ENCODE measurements at places on chromosomes 13 and 19. TPM values are rescaled to one million over a fixed set of nuclear protein-coding genes. Genes with fewer than 3 reads are reported as not detected.
A peak's percentile ranks its signal among the peaks of the same experiment; 100 is the strongest.

- no peak for DNase-seq
These were observed 23.4 kb downstream of the DOT1L start for GRCh38 chr19:2187159-2187558.

DNA sequence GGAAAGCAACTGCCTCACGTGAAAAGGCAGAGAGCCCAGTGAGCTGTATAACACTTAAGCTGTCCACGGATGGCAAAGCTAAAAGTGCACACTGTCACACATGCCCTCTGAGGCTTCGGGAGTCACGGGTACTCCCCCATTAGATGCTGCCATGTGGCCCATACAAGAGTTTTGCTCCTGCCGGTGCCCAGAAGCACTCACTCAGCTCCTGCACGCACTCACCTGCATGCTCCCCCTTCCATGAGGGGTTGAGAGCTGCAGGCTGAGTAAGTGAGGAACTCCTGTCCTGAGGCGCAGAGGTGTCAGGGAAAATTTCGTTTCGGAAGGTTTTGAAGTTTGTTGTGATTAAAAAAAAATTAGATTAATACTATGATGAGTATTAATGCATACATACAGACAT, 939.2 kb upstream of the ATXN8OS start:
- DNase-seq: no peak

- no peak for DNase-seq
These were observed 22.9 kb upstream of the POMP start for GRCh38 chr13:28636069-28636468.

GRCh38 chr19:32876919-32877285, 7.3 kb upstream of the SLC7A9 start:
- peak; percentile 19 for DNase-seq

- DNase-seq: no peak
These were observed 121.8 kb downstream of the URI1 start for GRCh38 chr19:30063650-30064347.

DNA sequence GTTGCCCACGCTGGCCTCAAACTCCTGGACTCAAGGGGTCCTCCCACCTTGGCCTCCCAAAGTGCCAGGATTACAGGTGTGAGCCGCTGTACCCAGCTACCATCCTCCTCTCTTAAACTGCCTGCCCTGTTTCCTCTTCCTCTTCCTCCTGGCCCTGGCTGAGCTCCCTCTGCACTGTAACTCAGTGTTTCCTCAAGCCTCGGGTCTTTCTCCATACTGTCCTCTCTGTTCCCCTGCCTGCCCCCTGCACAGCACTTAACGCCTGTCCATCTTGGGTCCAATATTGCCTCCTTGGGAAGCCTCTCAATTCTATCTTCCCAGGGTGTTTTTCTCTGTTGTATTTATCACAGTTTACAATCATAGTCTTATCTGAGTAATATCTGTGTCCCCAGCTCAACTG, 6.1 kb downstream of the LIPE start:
- DNase-seq: no peak

DNA sequence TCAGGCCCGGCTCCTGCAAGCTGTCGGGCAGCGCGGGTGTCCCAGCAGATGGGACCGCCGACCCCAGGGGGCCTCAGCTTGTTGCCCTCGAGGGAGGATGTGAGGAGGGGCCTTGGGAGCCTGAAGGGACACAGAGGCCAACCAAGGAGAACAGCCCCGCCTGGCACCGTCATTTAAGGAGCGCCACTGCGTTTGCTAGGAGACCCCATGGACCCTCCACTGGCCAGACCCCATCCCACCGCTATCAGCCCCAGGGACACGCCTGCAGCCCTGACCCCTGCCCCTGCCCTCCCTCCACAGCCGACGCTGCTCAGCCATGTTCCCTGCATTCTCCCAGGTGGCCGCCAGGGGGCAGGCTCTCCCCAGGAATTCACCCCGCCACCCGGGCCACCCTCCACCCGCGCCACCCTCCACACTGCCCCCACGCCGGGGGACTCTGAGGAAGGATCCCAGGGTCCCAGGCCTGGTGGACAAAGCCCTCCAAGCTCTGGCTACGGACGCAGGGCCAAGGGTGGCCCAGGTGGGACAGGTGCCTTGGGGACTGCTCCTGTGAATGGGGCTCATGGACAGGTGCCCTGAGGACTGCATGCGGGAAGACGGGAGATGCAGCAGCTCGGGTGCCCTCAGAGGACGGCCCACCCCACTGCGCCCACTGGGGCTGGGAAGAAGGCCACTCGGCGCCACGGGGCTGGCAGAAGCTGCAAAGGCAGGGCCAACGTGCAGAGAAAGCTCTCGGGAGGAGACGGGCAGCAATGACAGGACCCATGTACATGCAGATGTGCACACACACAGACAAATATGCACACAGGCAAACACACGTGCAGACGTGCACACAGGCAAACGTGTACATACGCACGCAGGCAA, 34.4 kb downstream of the PIP5K1C start:
- peak; percentile 84 for DNase-seq

DNA sequence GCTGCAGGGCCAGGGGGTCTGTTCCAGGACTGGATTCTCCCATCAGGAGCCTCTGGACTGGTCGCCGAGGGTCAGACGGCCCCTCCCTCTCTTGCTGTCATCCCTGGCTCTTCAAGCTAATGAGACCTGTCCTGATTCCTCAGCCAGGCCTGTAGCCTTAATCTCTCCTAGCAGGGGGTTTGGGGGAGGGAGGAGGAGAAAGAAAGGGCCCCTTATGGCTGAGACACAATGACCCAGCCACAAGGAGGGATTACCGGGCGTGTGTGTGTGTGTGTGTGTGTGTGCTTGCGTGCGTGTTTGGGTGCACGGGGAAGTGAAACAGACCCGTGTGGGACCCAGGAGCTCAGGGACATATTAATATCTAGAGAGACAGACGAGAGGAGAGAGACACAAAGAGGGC, 1.9 kb upstream of the CRX start:
- no peak for DNase-seq

- no peak for DNase-seq
These were observed 8.9 kb upstream of the DGKH start for GRCh38 chr13:42039457-42039945.

GRCh38 chr19:1884719-1885334, 469 bp downstream of the ABHD17A start:
- DNase-seq: no peak

GRCh38 chr13:30033681-30034457, 183.5 kb upstream of the UBL3 start:
- no peak for DNase-seq

DNA sequence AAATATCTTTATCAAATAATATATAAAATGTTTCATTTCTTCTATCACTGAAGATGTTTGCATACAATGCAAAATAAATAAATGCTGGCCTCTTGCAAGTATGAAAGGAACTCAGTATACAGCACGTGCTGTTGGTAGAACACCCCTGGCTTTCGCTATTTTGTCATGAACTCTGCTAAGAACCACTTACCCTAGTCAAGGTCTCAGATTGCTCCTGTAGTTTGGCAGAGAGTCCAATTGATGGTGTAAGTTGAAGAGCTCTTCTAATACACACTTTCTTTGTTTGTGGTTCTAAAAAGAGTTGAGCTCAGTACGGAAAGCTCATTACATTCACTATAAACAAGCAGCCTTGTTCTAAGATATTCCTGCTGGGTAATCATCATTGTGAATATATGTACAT, 1258.9 kb downstream of the EFNB2 start:
- no peak for DNase-seq

- no peak for DNase-seq
These were observed 155.0 kb downstream of the CYSLTR2 start for GRCh38 chr13:48808683-48809082.

DNA sequence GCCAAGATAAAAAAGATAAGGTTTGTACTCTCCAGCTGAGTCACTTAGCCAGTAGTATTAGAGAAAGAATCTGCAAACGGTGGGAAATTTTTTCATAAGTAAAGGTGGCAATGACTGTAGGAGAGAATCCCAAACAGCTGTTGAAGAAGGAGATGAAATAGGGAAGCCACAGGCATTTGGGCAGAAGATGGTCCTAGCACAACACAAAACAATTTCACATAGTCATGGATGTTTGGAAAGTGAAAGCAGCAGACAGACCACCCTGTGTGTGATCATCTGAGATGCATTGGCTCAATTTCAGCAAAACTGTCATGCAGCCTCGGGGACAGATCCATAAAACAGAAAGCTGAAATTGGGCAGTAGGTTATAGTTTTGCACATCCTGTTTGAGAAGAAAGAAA, 2832.4 kb downstream of the PCDH9 start:
- DNase-seq: no peak

GRCh38 chr13:114298866-114299265, 15.4 kb upstream of the CHAMP1 start:
- no peak for DNase-seq

- DNase-seq: no peak
These were observed 85.2 kb upstream of the SPATA13 start for GRCh38 chr13:24075137-24075975.

GRCh38 chr19:52691737-52692136, 43.1 kb downstream of the ZNF611 start:
- no peak for DNase-seq

- no peak for DNase-seq
These were observed 87.0 kb downstream of the MAB21L1 start for GRCh38 chr13:35389535-35389934.

DNA sequence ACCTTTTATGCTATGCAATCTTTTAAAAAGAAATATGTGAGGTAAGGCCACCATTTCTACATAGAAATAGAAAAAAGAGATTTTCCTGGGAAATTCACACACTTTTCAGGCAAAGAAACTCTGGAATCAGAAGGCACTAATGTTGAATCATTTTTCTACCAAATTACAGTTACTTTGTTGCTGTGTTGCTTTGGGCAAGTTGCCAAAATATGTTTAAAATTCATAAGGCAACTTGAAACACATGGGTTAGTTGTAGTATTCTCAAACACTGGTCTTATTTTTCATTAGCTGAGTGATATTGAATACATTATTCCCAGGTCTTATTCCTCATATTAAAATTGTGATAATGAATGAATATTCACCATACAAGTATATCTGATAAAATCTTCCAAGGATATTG, 195.0 kb upstream of the SLITRK1 start:
- DNase-seq: no peak

- peak; percentile 80 for DNase-seq
These were observed at the start of gene TMEM91 for GRCh38 chr19:41376241-41376997. Gene TMEM91 (plus strand): TSS chr19:41376533. CDS start chr19:41378310, 1,777 bp downstream.

- DNase-seq: no peak
These were observed 144.4 kb downstream of the KCNRG start for GRCh38 chr13:50159607-50160006.

GRCh38 chr13:105996391-105997025, 539.0 kb downstream of the EFNB2 start:
- DNase-seq: no peak

GRCh38 chr13:105035092-105035491, 1500.4 kb downstream of the EFNB2 start:
- no peak for DNase-seq

GRCh38 chr13:33096886-33097605, 80.8 kb downstream of the KL start:
- no peak for DNase-seq

DNA sequence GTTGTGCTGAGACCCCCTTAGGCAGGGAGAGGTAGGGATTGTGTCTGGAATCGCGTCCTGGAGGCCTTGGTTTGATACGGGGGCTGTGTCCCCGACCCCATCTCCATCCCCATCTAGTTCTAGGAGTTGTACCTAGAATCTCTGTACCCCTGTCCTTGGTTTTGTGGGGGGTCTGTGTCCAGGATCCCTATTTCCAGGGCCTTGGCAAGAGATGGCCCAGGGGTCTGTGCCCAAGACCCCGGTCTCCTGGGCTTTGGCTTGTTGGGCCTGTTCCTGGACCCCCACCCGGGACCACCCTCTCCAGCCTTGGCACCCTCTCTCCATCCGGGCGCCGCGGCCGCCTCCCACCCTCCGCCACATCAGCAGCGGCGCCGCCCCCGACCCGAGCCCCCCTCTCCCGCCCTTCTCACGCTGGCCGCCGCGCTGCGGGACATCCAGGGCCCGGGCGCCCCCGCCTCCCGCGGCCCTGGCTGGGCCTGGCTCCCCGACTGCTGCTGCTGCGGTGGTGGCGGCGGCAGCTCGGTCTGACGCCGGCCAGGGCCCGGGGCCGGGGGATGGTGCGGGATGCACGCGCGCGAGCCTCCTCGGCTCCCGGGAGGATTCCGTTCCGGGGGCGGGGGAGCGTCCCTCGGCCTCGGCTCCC, at the start of gene NUMBL:
TSS of gene NUMBL (minus strand) at position 602 of the 643 bp plus-strand sequence. CDS start at position 434, 168 bp downstream.
- DNase-seq: no peak

- no peak for DNase-seq
These were observed 811.6 kb upstream of the ARGLU1 start for GRCh38 chr13:107379407-107380155.

GRCh38 chr13:95546919-95547318, 5.6 kb upstream of the CLDN10 start:
- no peak for DNase-seq

DNA sequence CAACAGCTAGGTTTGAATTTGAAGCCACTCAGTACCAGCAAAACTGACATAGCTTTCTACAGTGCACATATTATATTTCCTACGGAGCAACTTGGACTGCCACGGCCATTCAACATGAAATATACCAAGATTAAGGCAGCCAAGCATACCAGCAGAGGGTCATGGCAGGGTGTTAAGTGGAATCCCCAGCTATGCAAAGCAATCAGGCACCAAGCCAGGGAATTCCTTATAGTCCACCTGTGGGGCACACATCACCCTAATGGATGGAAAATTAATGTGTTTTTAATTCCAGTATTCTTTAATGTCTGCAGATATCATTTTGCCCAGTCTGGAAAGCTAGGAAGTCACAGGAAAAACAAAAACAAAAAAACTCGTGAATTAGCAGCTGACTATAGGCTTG, 1190.3 kb downstream of the EFNB2 start:
- DNase-seq: no peak

GRCh38 chr19:7337380-7338194, 11.2 kb upstream of the ARHGEF18 start:
- DNase-seq: peak; percentile 57

Gene SPHK2
- total RNA-seq: 23.3 TPM

Gene GTF3A
- total RNA-seq: 81.7 TPM

Gene ZNF737
- total RNA-seq: 16.5 TPM

Gene IL27RA
- total RNA-seq: 16.2 TPM

Gene IGFL2
- total RNA-seq: not detected

Gene ZNF83
- 43.7 TPM for total RNA-seq

Gene UHRF1
- 0.90 TPM for total RNA-seq

Gene LHFPL6
- 80.0 TPM for total RNA-seq

Gene SHC2
- total RNA-seq: 37.8 TPM

Gene ZNF723
- not detected for total RNA-seq

Gene SPRY2
- total RNA-seq: 55.3 TPM

Gene ACP7
- not detected for total RNA-seq

Gene ZNF681
- 1.9 TPM for total RNA-seq

Gene HPN
- total RNA-seq: 36.4 TPM

Gene HAUS8
- 8.1 TPM for total RNA-seq

Gene ALG11
- total RNA-seq: 38.4 TPM

Gene BEST2
- not detected for total RNA-seq

Measured in upper lobe of right lung (tissue), 1 donor.